Retinal pigment epithelial cell (primary cell): ENCODE measurements at places on chromosomes 6 and 20.
A peak's percentile ranks its signal among the peaks of the same experiment; 100 is the strongest.

DNA sequence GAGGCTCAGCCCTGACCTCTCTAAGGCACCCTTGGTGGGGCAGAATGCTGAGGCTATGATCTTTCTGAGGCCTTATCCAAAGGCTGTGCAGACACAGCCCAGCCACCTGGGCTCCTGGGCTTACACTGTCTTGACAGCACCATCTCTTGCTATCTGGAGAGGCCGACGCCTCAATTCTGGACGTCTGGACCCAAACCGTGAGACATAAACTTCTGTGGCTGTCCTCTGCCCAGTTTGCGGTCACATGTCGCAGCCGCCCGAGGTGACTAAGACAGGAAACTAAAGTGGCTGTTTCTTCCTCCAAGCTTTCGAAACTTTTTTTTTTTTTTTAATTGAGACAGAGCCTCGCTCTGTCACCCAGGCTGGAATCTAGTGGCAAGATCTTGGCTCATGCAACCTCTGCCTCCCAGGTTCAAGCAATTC lies 49.3 kb downstream of the PRR18 start:
- no peak for DNase-seq

- DNase-seq: no peak
Measured at GRCh38 chr6:81668615-81669047, 83.8 kb downstream of the TENT5A start.

- DNase-seq: no peak
Measured at GRCh38 chr6:100353276-100354015, 111.3 kb downstream of the SIM1 start.

DNA sequence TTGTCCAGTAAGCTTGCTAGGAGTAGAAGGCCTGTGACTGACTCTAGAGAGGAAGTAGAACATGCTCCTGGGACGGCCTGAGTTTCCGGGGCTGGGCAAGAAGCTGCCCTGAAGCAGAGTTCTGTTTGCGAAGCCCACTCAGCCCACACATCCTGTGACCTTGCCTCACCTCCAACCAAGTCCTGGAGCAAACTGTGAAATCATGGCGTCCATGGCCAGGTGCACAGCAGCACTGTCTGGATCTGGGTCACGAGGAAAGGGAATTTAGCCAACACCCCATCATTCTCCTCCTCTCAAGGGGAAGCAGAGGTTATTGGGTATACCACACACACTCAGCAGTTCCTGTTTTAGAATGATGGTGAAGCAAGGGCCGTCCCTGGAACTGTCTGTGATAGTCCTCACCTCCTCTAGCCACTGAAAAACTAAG lies 87.5 kb downstream of the CRYBG1 start:
- DNase-seq: no peak

- no peak for DNase-seq
Measured at GRCh38 chr20:1390581-1391403, 2.1 kb downstream of the FKBP1A start.

GRCh38 chr6:127618729-127619128 lies 41.8 kb downstream of the C6orf58 start:
- no peak for DNase-seq

GRCh38 chr20:5658912-5659345 lies 91.3 kb upstream of the SHLD1 start:
- peak; percentile 89 for DNase-seq

GRCh38 chr6:30640481-30640880 lies 6.5 kb upstream of the C6orf136 start:
- DNase-seq: no peak

DNA sequence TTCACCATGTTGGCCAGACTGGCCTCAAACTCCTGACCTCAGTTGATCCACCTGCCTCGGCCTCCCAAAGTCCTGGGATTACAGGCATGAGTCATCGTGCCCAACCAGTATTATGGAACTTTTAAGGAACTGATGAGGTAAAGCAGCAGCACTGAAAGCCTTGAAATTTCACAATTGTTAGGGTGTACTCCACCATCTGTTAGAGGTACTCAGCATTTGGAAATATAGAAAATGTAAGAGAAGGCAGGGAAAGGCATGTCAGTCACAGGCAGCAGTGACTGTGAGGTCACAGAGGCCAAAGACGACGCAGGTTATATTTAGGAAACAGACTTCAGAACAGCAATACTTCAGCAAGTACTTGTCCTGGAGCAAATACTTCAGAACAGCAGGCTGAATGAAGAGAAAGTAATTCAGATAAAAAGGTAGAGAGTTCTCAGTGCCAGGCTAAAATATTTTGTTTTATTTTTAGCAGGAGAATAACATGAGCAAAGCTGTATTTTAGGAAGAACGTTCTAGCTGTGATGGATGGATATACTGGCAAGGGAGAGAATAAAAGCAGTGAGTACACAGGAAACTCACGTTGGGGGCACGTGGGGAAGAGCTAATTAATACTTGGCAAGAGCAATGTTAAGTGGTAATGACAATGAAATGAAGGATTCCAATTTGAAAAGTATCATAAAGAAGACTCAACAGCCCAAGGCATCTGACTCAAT lies 67.2 kb downstream of the DTNBP1 start:
- DNase-seq: no peak

- no peak for DNase-seq
Measured at GRCh38 chr6:99603421-99604165, 3.0 kb upstream of the PRDM13 start.

DNA sequence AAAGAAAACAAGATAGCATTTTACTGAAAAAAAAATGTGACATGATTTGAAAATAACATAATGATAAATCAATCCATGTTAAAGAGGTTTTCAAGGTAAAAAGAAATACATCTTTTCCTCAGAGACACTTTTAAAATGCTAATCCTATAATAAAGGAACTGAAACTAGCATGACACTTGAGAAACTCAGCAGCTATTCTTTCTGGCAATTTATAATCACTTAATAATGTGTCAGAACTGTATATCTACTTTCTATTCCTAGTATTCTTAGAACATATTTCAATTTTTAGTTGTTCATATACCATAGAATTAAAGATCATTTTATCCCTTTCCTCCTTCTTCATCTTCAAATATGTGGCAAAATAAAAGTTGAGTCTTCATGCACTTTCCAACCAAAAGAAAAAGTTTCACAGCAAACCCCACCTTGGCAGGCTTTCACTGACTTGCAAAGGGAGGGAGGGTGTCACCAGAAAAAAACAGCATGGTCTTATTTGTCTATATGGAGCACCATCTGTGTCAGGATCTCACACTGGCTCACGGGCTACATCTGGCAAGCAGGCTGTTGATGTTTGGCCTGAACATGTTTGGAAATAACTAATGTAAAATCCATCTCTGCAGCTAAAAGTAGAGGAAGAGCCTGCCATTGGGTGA lies 48.5 kb downstream of the FHL5 start:
- no peak for DNase-seq

GRCh38 chr20:4153251-4153650 lies 137.9 kb upstream of the RNF24 start:
- no peak for DNase-seq

DNA sequence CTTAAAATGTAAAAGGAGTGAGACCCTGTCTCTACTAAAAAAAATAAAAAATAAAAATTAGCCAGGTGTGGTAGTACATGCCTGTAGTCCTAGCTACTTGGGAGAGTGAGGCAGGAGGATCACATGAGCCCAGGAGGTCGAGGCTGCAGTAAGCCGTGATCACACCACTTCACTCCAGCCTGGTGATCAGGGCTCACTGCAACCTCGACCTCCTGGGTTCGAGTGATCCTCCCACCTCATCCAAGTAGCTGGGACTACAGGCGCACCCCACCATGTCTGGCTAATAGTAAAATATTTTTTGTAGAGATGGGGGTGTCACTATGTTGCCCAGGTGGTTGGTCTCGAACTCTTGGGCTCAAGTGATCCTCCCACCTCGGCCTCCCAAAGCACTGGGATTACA lies 8.1 kb upstream of the FOXS1 start:
- DNase-seq: no peak

DNA sequence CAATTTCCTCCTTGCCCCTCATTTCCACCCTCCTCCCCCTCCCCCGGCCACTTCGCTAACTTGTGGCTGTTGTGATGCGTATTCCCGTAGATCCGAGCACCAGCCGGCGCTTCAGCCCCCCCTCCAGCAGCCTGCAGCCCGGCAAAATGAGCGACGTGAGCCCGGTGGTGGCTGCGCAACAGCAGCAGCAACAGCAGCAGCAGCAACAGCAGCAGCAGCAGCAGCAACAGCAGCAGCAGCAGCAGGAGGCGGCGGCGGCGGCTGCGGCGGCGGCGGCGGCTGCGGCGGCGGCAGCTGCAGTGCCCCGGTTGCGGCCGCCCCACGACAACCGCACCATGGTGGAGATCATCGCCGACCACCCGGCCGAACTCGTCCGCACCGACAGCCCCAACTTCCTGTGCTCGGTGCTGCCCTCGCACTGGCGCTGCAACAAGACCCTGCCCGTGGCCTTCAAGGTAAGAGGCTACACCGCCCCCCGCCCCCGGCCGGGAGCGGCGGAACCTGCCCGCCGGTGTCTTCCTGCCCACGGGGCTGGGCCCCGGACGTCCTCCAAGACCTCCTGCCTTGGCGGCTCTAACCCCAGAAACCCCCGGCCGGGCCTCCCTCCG lies 44.9 kb upstream of the SUPT3H start:
- no peak for DNase-seq

DNA sequence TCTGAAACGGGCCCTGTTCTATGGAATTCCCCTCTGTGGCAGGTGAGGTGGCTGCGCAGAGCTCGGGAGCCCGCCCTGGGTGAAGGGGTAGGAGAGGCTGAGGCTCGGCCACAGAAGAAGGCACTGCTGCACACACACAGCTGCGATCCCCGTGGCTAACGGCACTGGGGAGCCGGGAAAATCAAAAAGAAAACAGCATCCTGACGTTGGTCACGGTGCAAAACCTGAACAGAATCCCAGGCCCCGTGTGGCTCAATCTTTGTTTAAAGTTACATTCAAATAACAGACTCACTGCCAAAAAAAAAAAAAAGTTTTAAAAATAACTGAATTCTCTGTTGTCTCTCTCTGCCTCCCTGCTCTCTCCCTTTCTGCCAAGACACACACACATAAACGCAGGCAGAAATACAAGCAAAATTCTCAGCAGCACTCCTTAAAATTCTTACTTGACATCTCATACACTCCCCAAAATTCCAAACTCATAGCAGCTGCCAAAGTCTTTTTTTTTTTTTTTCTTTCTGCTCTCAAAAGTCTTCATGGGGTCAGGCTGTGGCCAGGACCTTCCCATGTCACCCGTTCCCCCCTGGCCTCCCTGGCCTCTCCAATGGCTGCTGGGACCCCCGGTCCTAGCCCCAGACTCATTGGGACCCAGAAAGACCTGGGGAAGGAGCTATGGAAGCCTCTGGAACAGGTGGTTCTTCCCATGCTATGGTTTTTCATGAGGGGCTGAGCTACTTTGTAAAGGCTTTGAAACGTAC lies 248.8 kb downstream of the TTLL2 start:
- no peak for DNase-seq

GRCh38 chr6:149267513-149268043 lies 49.9 kb upstream of the TAB2 start:
- DNase-seq: no peak

DNA sequence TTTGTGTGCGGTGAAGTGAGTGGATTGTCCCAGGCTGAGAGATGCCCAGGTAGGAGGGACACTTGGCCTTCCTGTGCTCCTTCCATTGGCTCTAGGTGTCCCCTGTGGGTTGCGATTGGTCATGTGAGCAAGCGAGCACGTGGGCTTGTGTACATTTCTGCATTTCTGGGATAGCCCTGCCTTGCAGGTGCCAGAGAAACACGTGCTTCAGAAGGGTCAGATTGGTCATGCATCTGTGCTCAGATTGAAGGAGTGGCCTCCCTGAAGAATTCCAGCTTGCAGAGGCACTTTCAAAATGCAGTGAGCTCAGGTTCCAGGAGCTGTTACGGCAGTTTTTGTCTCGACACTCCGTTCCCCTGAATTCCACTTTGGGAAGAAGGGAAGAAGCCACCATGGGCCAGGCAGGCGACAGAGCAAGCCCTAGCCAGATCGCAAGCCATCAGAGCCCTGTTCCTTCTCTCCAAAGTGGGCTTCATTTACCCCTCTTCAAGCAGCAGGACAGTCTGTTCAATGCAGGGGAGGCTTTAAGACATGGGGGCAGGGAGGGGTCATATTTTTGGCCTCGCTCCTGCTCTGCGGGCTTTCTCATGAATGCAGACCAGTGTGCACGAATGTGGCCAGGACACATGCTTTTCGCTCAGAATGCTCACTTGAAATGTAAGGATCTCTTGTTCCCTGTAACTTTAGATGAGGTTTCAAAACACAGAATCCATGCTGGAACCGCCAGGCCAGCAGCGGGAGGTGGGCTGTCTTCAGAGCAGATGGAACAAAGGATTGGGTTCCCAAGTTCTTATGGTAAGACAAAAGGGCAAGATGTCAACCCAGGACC lies 78.6 kb upstream of the AKAP12 start:
- peak; percentile 66 for DNase-seq

- DNase-seq: no peak
Measured at GRCh38 chr6:13863699-13864155, 49.4 kb upstream of the MCUR1 start.

- DNase-seq: no peak
Measured at GRCh38 chr6:27592481-27593199, 119.7 kb upstream of the ZNF184 start.

- peak; percentile 58 for DNase-seq
Measured at GRCh38 chr20:44495257-44495656, 19.6 kb downstream of the TTPAL start.

- DNase-seq: no peak
Measured at GRCh38 chr6:149634315-149634714, 14.2 kb downstream of the KATNA1 start.

DNA sequence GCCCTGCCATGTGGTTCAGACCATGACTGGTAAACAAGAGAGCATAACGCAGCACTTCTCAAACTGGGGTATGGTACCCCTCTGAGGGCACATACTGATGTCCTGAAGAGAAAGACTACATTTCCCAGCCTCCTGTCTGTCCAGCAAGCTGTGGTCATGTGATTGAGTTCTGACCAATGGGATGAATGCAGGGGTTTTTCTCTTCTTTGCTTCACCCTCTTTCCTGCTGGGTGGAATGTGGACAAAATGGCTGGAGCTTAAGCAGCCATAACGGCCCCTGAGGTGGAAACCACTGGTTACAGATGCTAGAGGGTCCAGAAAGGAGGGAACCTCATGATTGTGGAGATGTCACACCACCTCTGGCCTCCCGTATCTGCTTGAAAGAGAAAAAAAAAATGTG lies 19.4 kb upstream of the KCNB1 start:
- no peak for DNase-seq

DNA sequence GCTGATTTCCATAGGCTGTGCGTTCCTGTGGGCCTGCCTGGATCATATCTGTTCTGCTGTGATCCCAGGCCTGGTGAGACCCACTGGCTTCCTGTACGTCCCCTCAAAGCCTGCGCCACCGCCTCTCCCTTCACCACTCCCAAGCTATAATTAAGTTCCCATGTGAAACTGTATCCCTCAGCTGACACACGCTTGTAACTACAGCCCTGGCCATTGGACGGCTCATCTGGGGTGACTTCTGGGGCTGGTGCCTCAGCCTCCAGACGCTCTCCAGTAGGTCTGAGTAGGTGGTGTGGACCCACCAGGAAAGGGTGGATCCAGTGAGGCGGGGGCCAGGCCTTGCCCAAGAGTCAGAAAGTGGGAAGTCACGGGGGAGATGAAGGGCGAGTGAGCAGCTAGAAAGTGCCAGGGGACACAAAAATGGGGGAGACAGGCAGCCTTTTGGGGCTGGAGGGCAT lies 21.0 kb downstream of the PPARD start:
- DNase-seq: peak; percentile 96

- DNase-seq: no peak
Measured at GRCh38 chr20:32406701-32407100, 48.6 kb downstream of the ASXL1 start.
